ENCODE measurements at places on chromosomes 5 and 9.

GRCh38 chr5:67511911-67512310, 315.3 kb upstream of the CD180 start:
- no peak for DNase-seq

GRCh38 chr5:11182441-11183080, 421.5 kb upstream of the DAP start:
- DNase-seq: no peak

GRCh38 chr9:5140151-5140550, 45.3 kb downstream of the INSL6 start:
- DNase-seq: no peak

DNA sequence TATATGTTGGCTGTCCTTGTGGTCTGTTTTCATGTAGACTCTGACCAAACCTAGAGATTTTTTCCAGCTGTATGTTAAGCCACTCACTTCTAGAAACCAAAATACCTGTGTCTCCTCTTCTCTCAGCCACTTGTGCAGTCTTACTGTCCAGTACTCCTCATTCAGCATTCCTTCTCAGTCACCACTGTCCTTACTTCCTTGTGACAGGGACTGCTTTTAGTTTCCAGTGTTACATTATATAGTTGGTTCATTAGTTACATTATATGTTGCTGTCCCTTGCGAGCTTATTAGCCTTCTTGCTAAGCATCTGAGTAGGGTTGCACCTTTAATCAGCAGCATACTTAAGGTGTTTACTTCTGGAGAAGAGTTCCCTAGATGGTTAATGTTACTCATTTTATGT, 4.3 kb downstream of the ATP6V1G1 start:
- DNase-seq: no peak

DNA sequence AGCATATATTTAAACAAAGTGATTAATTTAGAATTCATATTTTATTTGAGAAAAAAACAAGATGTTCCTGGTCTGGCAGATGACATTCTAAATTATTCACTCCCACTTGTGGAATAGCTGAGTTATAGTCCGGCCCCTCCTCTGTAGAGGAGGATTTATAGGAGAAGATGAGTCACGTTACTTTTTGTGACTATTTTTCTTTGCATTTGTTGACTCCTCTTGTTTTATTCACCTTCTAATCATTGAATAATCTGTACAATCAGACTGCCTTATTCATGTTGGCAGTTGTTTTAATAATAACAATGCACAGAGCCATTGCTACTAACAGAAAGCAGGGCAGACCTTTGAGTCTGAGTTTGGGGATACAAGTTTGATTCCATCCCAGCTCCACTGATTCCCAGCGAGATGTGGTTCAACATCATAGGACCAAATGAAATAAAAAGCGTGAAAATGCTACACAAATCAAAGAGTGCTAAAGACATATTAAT, 23.2 kb downstream of the DOCK8 start:
- DNase-seq: no peak

DNA sequence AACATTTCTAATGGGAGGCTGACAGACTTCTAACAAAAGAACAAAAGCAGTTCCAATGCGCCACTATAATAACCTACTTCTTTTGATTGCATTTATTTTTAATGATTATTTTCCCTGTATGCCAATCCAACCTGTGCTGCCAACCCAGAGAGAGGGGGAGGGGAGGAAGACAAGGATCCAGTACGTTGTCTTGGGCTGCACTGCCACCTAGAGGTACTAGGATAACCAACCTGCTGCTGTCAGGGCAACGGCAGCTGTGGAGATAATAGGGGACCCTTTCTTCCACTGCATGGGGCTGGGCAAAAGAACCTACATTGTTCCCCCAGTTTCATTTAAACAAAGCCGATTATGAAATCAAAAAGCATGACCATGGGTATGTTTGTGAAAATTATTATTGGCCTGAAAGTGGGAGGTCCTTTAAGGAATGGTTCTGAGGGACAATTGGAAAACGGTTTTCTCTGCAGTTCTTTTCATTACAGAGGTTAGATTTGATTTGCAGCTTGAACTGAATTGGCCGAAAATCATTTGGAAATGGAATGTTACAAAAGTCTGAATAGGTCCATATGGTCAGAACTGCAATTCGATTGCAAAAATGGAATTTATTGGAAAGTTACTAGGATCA, 101.3 kb downstream of the RASEF start:
- DNase-seq: peak; percentile 85
